ENCODE measurements at places on chromosomes 13 and 19.

- DNase-seq, result no peak
These were observed 131.0 kb downstream of the TEX29 start for GRCh38 chr13:111451402-111451801.

DNA sequence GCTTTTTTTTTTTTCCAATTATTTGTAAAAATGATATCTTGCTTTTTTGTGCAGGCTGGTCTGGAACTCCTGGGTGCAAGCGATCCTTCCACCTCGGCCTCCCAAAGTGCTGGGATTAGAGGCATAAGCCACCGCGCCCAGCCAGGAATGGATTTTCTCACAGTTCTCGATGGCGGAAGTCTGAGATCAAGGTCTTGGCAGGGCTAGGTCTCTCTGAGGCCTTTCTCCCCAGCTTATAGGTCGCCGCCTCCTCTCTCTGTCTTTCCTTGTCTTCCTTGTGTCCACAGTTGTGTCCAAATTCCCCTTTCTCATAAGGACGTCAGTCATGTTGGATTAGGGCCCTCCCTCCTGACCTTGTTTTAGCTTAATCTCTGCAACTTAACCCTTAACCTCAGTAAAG lies 200.5 kb downstream of the UQCRFS1 start:
- no peak for DNase-seq

DNA sequence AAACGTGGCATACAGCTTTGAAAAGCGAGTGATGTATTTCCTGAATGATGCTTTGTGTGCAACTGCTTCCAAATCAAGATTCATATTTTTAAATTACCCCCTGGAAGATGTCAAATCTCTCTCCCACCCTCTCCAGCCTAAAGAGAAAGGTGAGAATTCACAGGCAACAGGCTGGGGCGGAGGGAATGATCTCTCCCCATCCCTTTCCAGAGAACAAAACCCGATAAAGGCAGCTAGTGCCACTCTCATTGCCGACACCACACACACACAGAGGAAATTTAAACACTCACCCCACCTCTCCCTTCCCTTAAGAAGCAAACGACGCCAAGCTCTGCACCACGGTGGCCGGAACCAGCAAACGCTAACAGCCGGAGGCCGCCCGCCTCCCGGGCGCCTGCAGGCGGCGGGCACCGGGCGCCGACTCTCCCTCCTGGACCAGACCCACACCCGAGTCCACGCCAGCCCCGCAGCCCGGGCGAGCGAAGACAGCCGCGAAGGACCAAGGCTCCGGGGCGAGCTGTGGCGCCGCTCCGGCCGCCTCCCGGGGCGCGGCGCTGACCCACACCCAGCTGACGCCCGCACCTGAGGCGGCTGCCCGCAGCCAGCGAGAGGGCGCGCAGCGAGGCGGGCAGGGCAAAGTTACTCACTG lies 477 bp downstream of the LNX2 start:
- DNase-seq, result peak; percentile 4

- no peak for DNase-seq
These were observed 66.4 kb downstream of the EPSTI1 start for GRCh38 chr13:42925626-42926025.

DNA sequence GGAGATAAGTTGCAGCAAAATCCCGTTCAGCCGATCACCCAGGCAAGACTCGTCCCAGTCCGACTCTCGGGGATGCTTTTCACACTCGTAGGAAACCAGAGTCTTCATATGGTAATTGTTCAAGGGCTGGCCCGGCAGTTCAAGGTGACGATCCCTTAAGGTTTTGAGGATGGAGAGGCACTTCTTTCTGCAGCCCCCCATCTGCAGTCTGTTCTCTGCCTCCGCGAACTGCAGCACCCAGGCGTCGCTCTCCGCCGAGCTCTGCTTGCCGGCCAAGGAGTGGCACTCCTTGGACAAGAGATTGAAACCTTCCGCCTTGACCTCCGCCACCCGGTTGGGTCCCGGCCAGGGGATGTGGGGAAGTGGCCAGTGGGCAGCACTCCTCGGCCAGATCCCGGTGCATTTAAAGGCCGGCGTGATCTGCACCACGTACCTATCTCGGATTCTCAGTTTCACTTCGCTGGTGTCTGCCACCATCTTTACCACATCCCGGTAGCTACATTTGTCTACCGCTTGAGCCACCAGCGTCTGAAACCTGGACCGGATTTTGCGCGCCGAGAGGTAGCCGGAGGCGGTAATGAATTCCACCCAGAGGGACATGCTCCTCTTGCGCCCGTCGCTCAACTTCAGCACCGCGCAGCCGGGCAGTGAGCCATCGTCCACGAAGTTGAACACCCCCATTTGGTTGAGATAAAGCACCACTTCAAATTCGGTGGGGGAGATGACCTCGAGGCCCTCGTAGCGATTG lies 1.1 kb downstream of the MAB21L1 start:
- no peak for DNase-seq

DNA sequence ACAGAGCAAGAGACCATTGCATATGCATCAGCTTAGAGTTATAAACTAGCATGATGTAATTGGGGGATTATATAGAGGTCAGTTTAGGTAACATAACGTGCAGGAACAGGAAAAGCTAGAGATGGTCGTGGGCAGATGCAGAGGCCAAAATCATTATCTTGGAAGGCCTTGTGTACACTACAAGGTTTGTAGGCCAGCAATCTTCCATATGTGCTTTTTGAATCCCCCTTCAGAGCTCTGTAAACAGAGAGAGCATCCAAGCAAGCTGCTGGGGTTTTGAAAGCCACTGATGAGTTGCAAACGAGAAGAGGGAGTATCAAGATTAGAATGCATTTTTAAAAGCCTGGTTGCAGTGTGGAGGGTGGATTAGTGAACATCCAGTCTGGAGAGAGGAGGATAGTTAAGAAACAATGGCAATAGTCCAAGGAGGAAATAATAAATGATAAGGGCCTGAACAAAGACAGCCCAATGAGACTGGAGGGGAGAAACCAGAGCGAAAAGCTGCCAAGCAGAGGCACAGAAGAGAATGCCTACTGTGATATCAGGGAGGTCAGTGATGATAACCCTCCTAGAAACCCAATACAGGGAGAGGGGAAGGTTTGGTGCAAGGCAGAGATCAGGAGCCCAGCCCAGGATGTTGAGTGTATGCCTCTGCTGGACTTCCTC lies 109.6 kb downstream of the ZAR1L start:
- no peak for DNase-seq

DNA sequence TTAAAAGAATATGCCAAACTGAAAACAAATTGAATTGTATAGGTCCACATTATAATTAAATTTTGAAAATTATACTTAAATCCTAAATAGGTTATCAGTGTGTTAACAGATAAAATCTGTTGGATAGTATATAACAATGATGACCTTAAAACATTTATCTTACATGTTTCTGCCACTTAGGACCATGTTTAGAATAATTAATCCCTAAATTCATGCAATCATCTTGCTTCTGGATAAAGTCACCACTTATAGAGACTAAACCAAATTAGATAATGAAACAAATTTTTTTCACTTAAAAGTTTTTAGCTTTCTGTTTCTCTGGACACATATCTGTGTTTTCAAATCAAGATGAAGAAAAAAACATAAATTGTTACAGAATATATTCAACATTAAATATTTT lies 511.7 kb upstream of the MIR17HG start:
- no peak for DNase-seq

DNA sequence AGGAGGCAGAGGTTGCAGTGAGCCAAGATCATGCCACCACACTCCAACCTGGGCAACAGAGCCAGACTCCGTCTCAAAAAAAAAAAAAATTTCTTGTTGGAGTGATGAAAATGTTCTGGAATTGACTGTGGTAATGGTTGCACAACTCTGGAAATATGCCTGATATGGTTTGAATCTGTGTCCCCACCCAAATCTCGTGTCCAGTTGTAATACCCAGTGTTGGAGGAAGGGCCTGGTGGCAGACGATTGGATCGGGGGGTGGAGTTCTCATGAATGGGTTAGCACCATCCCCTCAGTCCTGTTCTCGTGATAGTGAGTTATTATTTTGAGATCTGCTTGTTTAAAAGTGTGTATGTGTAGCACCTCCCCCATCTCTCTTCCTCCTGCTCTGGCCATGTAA lies 41.1 kb upstream of the MAP3K10 start:
- DNase-seq, result no peak

GRCh38 chr13:21542563-21542962 lies 61.4 kb downstream of the MICU2 start:
- DNase-seq, result no peak

- DNase-seq, result no peak
These were observed 564.1 kb downstream of the EFNB2 start for GRCh38 chr13:105971312-105971711.

- DNase-seq, result no peak
These were observed 41.0 kb downstream of the POU4F1 start for GRCh38 chr13:78562237-78562889.

DNA sequence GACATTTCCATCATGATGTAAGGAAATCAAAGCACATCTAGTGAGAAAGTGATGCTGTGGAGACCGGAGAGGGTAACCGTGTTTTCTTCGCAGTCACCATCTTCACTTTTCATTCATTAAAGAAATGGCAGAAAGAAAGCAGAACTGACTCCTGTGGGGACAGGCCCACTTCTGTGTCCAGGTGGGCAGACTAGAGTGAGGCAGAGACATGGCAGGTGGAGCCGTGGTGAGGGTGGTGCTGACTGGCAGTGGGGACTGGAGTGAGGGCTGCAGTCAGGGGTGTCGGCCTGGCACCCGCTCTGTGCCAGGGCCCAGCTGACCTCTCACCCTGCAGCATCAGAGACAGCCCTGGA lies 71.4 kb upstream of the MCF2L start:
- DNase-seq, result no peak

DNA sequence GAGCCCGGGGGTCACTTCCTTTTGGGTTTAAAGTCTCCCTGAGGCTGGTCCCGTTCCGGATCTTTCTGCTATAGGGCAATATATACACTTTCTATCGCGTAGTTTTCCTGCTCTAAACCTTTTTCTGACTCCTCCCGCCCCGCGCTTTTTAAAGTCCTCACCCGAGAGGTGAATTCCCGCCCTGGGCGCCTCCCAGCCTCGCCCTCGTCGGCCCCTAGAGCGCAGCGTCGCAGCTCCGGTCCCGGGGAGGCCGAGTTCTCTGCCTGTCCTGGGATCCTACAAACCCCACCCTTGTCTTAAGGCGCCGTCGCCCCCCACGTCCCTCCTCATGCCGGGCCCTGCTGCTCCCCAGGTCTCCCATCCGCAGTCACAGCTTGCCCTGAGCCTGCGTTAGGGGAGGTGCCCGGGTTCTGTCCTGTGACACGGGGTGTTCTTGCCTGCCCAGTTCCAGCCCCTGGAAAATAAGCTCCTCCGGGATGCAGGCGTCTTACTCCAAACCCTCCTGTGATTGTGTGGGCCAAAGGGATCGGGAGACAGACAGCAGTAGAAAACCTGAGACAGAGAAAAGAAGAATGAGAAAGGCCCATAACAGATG lies 491 bp downstream of the ZNF525 start:
- DNase-seq, result peak; percentile 2

DNA sequence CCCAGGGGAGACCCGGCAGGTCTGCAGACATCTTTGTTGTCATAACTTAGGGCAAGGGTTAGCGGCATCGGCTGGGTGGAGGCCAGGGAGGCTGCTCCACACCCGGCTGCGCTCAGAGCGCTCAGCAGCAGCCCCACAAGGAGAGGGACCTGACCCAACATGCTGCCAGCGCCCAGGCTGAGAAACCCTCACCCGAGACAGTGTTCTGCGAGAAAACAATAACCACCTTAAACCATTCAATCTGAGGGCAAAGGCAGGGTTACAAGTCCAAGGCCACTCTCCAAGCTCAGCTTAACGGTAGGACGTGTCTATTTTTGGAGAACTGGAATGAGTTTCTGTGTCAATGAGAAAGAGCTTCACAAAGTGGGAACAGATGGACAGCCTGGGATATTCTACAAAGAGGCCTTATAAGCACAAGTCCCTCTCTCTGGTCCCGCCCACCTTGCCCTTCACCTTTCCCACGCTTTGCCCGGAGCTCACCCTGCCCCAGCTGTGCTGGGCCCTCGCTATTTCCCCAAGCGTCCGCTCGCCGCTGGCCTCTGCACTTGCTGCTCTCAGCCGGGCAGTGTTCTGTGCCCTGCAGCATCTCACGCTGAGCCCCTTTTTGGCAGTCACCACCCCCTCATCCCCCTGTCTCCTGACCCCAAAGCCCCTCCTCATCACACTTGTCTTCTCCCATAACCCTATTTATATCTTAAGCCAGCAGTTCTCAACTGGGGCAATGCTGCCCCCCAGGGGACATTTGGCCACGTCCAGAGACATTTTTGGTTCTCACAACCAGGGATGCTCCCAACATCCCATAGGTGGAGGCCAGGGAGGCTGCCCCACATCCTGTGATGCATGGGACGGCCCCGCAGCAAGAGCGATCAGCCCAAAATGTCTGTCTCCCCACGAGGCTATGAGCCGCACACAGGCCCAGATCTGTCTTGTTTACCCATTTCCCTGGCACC lies 17.6 kb downstream of the PPP1R12C start:
- no peak for DNase-seq

GRCh38 chr13:51643105-51643881 lies 59.0 kb downstream of the WDFY2 start:
- DNase-seq, result no peak

DNA sequence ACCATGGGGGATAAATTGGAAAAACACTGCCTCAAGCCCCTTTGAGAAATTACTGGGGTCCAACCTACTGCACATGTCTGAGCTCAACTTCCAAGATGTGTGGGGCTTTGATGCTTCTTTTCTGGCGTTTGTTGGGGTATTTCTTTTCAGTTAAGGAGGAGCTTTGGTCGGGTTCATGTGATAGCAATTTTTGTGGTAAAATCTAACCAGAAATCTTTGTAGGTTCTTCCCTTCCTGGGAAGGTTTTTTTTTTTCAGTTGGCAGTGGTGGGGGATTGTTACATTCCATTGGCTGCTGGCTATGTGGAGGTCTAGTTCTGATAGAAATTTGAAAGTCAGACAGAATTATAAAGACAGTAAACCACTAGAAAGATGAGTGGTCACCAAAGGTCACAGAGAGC lies 327.8 kb downstream of the ATP8A2 start:
- no peak for DNase-seq

GRCh38 chr13:48448959-48449614 lies 36.2 kb upstream of the LPAR6 start:
- DNase-seq, result no peak

DNA sequence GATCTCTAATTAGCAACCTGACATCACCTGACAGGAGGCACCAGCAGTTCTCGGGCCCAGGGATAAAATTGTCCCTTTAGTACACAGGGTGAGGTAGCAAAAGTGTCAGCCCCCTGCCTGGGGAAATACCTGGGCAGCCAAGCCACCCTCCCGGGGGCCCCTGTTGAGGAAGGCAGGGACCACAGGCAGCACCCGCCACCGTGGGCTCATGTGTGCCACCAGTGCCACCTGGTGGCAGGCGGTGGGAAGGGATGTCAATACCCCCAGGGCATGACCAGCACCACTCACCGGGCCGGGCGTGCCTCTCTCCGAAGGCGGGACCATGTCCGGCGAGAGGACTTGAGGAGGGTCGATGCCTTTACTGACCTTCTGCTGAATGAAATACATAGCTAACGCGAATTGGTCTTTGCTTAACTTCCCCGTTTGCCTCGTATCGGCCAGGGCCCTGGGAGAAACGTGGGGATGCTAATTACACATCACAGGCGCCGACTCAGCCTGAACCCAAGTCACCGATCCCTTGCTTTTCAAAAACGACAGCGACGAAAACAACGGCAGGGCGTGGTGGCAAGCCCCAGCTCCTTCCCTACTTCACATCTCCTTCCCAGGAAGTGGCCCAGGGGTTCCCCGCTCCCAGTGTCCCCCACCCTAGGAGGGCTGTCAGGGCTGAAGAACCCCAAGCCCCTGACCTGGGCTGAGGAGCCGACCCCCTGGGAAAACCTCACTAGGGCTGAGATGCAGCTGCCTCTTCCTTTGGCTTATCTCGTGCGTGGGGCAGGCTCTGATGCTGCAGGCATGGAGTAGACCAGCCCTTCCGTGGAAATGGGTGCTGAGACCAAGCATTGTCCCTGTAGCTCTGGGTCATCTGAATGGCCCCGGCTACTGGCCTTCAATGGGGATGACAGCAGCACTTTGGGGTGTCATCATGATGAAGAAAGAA lies 53.8 kb downstream of the EPS15L1 start:
- DNase-seq, result peak; percentile 36
